ENCODE measurements at places on chromosomes 6 and 20.
A peak's percentile ranks its signal among the peaks of the same experiment; 100 is the strongest.

- DNase-seq, result no peak
These were observed 144.8 kb upstream of the FOXA2 start for GRCh38 chr20:22729180-22729579.

DNA sequence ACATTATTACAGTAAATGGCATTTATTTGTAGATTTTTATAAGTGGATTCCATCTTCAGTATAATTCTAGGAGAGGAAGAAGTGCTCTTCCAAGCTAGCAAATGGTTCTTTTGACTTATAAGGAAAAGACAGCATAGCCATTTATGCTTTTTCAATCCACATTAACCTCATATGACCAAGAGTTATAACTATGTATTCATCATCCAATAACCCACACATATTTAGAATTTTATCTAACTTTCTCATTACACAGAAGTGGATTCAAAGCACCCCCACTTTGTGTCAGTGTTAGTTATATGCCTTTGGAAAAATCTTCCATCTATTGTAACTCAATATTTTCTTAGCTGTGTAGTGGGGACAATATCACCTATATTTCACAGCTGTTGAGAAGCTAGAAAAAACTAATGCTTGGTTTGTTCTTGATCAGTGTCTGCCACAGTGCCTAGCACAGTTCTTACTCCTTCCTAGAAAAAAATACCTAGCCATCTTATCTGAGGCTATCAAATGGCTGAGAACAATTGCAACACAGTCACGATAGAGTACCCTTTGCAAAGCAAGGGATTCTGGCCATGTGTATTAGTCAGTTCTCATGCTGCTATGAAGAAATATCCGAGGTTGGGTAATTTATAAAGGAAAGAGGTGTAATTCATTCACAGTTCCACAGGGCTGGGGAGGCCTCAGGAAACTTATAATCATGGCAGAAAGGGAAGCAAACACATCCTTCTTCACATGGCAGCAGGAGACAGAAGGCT, 986.3 kb downstream of the TFAP2A start:
- peak; percentile 90 for DNase-seq

GRCh38 chr6:170048615-170049256, 242.1 kb downstream of the DLL1 start:
- no peak for DNase-seq

GRCh38 chr20:49426873-49427272, 55.6 kb downstream of the KCNB1 start:
- DNase-seq, result no peak

GRCh38 chr20:15654208-15654649, 919.0 kb downstream of the KIF16B start:
- DNase-seq, result peak; percentile 51

DNA sequence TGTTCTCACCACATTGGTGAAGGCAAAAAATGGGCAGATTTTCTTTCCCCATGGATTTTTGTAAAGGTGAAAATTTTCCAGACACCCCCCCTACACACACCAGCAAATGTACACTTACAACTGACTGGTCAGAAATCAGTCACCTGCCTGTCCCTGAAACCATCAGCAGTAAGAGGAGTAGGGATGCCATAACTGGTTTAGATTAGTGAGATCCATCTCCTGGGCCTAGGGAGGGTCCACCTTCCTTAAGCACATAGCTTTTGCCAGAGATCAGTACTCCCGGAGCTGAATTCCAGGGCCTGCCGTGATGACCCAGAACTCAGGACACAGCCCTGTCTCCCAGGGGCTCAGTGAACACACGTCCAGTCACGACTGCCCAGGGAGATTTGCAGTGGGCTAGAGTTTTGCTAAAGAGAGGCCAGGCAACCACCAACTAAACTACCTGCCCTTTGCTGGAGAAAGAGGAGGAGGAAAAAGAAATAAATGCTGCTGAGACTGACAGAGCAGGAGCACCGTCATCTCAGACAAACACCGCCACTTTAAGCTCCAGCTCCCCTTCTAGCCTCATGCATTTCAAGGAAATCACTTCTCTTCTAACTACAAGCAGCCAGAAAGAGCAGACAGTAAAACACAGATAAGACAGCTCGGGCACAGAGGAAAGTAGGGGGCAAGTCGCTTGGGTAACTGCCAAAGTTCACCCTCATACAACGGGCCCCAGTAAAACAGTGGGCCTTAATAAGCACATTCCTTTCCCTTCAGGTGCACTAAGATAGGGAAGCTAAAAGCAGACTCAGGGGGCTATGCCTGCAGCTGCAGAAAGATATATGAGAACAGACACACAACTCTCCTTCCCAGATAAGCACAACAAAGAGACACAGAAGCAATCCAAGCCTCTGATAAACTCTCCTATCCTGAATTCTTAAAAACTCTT, 82.6 kb upstream of the SPTLC3 start:
- DNase-seq, result no peak

GRCh38 chr20:24770628-24771541, 178.2 kb upstream of the CST7 start:
- DNase-seq, result no peak

DNA sequence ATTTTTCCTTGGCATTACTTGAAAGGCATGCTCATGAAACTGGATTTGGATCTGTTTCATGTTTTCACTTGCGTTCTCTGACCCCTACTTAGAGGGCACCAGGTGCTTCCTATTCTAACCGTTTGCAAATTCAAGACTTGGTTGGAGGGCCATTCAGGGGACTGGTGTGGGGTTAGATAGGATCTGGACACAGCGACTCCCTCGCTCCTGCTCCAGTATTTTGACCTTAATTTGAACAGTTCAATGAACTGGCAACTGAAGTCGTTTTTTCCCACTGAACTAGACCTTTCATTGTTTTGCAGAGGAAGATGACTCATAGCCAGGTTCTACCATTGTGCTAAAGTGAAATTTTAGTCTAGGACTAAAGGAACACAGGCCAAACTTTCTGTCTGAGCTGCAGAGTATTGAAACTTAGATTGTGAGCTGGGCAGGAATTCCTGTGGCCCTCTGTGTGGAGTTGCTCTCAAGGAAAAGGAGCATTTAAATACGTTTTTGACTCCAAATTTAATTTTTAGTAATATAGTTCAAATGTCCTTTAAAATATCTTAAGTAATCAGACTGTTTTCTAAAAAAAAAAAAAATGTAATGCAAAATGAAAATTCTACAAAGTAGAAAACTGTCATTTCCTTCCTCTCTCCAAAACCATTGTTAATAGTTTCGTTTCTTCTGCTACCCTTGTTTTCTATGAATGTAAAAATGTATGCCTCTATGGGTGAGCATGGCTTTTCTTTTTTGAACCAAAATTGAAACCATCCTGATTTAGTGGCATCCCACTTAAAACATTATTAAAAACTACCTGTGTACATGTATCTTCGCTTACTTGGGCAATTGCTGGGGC, 64.8 kb downstream of the UTRN start:
- DNase-seq, result peak; percentile 74

GRCh38 chr6:79818471-79818870, 128.9 kb downstream of the ELOVL4 start:
- no peak for DNase-seq
